ENCODE measurements at places on chromosomes 3 and 15. TPM values are rescaled to one million over a fixed set of nuclear protein-coding genes. Genes with fewer than 3 reads are reported as not detected.

The LTK gene
- not detected for total RNA-seq

The KBTBD12 gene
- 3.8 TPM for total RNA-seq

The CBLB gene
- 81.7 TPM for total RNA-seq

The TM2D3 gene
- 111 TPM for total RNA-seq

The CD96 gene
- total RNA-seq, result not detected

The SH3BP5 gene
- total RNA-seq, result 81.7 TPM

The CLDN11 gene
- total RNA-seq, result 2.8 TPM

The MESP2 gene
- not detected for total RNA-seq

The MITF gene
- 2.5 TPM for total RNA-seq

The PEX5L gene
- 45.4 TPM for total RNA-seq

The LIPC gene
- total RNA-seq, result not detected

The HIGD2B gene
- not detected for total RNA-seq

The NKIRAS1 gene
- total RNA-seq, result 31.6 TPM
